ENCODE measurements at places on chromosomes 6 and 20.
A peak's percentile ranks its signal among the peaks of the same experiment; 100 is the strongest.

GRCh38 chr6:119215885-119216590, 133.5 kb downstream of the MAN1A1 start:
- no peak for DNase-seq

GRCh38 chr6:130675072-130675471, 152.1 kb upstream of the SMLR1 start:
- DNase-seq: no peak

GRCh38 chr6:28380381-28380780, 19.2 kb downstream of the ZSCAN12 start:
- DNase-seq: no peak

DNA sequence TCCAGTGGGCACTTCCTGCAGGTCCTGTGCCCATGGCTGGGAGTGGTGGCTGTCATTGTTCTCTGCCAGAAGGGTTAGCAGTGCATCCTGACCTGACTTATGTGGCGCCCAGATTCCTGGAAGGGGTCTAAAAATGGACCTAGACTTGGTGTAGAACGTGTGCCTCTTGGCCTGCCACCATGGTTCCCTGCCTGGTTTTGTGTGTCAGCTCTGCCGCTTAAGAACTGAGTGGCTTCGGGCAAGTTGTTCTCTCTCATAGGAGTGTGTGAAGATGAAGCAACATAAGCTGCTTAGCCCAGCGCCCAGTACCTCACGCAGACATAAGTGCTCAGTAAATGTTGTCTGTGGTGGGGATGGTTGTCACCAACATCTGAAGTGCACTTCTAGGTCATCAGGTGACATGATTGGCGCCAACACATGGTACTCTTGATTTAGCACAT, 52.1 kb downstream of the PTPN1 start:
- no peak for DNase-seq

DNA sequence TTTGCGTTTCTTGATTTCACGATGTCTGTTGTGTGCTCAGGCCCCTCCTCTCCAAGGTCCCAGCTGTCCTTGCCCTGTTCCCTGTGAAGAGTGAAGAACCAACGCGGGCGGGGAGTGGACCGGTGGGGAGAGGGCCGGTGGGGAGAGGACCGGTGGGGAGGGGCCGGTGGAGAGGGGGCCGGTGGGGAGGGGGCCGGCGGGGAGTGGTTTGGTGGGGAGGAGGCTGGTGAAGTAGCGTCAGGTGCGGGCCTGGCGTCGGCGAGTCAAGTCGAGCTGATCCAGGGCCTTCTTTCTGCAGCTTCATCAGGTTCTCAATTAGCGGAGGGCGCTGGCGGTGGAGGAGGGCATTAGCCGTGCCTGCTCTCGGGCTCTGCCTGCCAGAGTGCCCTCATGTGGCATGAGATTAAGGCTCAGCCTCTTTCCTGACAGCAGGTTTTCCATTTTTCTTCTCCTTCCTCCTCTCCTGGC, 21.2 kb upstream of the BHLHE23 start:
- no peak for DNase-seq

DNA sequence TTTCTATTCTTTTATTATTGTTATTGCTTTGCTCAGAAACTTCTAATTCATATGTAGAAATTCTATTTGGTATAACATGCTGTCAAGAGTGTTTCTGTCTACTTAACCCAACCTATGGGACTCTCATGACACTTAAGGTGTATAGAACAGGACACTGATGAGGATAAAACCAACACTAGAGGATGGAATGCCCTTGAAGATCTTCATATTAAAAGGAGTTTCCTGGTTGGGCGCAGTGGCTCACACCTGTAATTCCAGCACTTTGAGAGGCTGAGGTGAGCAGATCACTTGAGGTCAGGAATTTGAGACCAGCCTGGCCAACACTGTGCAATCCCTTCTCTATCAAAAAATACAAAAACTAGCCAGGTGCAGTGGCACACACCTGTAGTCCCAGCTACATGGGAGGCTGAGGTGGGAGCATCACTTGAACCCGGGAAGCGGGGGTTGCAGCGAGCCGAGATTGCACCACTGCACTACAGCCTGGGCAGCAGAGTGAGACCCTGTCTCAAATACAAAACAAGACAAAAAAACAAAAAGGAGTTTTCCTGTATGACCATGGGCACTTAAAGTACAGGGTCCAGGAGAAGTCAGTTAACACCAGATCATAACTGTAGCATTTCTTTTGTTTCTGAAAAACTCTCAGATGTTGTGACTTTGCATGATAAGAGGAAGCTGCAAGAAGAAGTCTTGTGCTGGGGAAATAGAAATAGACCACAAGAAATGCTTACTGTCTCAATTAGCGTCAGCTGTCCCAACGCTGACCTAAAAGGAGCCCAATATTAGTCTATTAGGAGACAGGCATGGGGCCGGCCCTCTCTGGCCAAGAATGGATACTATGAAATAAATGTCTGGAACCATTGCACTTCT, 38.9 kb upstream of the CD2AP start:
- DNase-seq: no peak

GRCh38 chr6:2205396-2205795, 40.0 kb downstream of the GMDS start:
- no peak for DNase-seq

GRCh38 chr6:18585032-18585573, 198.0 kb downstream of the RNF144B start:
- peak; percentile 54 for DNase-seq

GRCh38 chr6:69202768-69203167, 567.7 kb downstream of the ADGRB3 start:
- no peak for DNase-seq

DNA sequence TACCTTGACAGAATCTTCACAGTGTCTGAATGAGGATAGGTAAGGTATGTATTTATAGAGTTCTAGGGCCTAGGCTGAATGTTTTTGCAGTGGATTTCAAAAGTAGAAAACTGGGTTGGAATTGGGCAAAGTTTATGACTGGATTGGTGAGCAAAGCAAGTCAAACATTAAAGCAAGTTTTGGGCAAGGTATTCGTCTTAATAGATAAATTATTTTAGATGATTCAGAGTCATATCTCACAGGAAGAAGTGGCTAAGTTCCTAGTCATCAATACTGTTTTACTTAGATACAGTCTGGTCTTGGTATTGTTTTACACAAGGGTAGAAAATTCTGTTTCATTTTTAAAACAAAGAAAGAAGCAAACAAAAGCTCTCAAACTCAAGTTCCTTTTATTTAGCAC, 284.1 kb upstream of the EPHA7 start:
- no peak for DNase-seq

- DNase-seq: peak; percentile 63
These were observed 6.7 kb upstream of the DDR1 start for GRCh38 chr6:30877419-30878262.

DNA sequence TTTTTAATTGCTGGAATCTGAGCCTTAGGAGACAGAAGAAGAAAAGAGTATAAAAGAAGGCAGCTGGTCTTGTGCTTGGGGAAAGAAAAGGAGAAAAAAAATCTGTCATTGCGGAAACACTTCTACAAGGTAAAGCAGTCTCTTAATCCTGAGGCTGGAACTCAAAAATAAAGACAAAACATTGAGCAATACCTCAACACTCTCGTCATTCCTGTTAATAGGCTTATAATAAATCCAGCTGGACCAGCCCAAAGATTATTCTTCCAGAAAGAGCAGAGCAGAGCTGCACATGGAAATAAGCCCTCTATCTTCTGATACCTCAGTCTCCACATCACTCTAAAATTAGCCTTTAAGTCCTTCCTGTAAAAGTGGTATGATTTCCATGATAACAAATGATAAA, 62.0 kb upstream of the HIVEP1 start:
- DNase-seq: no peak

DNA sequence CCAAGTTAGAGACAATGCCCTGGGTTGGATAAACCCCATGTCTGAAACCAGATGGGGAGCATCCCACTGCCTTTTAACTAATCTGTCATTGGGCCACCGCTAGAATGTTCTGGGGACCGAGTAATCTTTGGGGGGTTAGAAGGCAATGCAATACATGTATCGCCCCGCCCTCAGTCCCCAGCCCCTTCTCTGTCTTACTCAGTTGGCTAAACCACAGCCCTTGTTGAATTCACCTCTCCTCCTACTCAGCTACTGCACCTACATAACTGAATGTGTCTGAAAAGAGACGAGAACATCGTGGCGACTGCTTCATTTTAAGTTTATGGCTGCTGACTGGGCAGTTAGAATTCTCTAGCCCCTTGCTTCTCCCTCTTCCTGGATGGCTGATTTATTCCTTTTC, 15.1 kb upstream of the CCR6 start:
- no peak for DNase-seq

DNA sequence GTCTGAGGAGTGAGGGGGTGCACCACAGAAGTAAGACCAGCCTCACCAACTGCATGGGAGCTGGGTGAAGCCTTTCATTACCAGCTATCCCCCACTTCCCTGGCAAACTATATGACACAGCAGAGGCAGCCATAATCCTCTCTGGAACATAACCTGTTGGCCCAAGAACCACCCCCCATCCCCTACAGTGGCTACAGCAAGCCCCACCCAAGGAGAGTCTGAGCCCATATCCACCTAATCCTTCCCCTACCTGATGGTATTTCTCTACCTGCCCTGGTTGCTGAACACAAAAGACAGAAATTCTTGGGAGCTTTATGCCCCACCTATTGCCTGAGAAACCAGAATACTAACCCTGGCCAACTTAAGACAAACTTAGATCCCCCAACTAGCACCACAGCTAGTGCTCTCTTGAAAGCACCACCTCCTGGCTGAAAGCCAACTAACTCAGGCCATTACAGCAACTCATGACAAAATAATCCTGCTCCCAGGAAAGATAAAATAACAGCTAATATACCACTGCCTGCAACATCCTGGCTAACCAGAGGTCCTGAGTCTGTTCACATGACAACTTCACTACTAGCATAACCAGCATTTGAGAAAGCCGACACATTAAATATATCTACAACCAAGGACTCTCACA, 11.2 kb downstream of the RNGTT start:
- no peak for DNase-seq

GRCh38 chr6:33683051-33683571, 28.4 kb downstream of the UQCC2 start:
- no peak for DNase-seq

DNA sequence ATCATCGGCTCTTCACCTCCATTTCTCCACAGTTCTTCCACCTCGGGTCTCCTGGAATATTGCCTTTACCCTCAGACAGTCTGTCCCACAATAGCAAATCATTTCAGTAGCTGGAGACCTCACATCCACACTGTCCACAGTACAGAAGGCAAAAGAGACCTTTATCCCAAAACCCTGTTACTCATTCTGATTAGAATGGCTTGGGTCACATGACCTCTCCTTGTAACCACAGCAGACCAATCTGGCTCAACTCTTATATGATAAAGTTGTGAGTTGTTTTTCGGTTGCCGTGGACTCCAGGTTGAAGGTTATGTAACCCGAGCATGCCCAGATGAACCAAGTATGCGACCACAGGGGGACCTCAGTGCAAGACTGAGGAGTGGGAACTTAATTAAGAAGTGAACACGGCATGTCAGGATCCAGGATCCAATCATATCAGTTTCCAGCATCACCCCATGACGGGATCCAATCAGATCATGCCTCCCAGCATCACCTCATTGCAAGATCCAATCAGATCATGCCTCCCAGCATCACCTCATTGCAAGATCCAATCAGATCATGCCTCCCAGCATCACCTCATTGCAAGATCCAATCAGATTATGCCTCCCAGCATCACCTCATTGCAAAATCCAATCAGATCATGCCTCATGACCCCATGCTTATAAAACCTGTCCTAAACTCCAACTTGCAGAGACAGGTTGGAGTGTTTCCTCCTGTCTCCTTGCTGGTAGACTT, 68.7 kb downstream of the LY86 start:
- DNase-seq: no peak

- no peak for DNase-seq
These were observed 239.9 kb upstream of the CEP162 start for GRCh38 chr6:84467296-84467695.

GRCh38 chr6:130514712-130515111, 148.9 kb downstream of the TMEM200A start:
- DNase-seq: no peak

- no peak for DNase-seq
These were observed 29.0 kb downstream of the ANGPT4 start for GRCh38 chr20:887137-887536.

DNA sequence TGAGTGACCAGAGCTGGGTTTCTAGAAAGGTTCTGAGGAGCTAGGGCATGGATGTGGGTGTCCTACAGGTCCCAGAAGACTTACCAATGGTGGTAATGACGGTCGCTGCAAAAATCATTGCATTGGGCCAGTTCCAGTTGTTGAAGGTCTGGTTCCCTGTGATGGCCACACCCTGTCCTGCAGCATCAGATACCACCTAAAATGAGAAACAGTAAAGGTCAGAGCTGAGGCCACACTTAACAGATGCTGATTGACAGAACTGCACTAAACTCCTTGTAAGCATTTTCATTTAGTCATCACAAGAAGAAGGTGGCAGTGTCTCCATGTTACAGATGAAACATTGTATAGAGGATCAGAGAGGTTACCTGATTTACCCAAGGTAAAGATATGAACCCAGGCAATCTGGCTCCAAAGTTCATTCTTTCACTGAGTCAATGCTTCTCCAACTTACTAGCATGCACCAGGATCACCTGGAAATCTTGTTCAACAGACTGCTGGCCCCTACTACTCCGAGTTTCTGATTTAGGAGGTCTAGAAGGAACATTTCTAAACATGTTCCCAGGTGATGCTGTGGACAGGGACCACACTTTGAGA, 33.4 kb downstream of the KCNK5 start:
- DNase-seq: no peak

Measured in T1000 (cell line).